ENCODE measurements at places on chromosomes 5 and 9.

GRCh38 chr5:173730632-173731298 lies 114.3 kb upstream of the BOD1 start:
- DNase-seq: no peak

GRCh38 chr5:61625681-61626621 lies 293.9 kb downstream of the ZSWIM6 start:
- peak; percentile 46 for DNase-seq

DNA sequence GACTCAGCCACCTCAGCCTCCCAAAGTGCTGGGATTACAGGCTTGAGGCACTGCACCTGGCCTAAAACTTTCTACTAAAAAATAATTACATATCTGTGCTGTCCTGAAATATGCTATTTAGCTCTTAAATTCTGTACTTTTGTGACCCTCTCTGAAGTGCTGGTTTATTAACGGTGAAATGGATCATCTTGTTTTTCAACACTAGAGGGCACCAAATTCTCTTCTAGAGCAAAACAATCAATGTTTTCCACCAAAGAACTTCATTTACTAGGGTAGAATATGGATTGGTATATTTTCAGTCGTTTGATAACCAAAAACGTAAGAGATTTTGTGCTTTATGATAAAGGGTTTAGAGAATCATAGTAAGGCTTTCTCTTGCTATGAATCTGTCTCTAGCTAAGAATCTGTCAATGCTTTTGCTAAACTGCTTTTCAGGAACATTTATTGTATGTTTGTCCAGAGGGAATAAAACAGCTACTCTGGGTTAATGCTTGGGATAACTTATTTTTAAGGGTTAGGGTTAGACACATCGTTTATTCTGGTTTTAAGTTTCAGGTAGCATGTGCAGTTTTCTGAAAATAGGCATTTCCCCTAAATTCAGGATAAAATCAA lies 63.6 kb downstream of the RNF180 start:
- peak; percentile 62 for DNase-seq

DNA sequence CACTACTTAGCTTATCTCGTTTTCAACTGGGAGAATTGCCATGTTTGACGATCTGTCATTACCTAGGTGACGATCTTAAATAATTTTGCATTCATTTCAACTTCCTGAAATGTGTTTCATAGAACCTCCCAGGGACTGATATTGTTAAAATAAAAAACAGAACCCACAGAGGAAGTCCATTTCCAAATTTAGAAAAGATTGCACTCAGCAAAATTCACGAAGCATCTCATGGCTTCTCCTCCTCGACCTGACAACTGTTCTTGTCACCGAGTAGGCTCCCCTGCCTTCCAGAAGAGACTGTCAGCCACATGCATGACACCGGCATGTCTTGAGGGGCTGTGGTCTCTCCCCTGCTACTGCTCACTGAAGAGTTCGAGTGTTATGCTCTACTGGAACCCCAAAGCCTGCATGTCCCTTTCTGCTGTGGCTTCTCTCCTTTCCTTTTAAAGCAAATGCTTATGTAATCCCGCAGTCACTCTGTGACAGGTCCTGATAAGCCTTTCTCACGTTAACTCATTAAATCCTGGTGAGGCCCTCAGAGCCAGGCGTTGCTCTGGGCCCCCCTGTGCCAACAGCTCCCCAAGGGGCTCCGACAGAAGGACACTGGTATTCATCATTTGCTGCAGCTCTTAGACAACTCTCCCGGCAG lies 26.8 kb upstream of the ANKRD33B start:
- no peak for DNase-seq

DNA sequence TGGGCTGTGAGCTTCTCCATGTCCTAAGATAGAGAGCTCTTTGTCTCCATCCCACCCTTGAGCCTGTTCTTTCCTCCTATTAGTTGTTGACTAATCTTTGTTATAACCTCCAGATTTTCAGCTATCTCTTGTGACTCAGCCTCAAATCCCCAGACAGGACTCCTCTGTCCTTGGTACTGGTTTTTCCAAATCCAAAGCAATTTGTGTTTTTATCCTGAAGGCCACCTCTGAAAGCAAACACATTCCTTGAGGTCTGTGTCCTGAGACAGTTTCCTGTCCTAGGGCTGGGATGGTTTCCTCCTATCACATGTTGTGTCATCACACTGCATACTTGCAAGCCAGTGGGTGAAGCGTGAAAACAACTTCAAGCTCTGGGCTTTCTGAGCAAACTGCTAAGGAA lies 8.5 kb downstream of the TNC start:
- DNase-seq: peak; percentile 38
